ENCODE measurements at places on chromosomes 16 and 17.

GRCh38 chr17:45948498-45948880 lies 50.6 kb upstream of the STH start:
- no peak for DNase-seq

DNA sequence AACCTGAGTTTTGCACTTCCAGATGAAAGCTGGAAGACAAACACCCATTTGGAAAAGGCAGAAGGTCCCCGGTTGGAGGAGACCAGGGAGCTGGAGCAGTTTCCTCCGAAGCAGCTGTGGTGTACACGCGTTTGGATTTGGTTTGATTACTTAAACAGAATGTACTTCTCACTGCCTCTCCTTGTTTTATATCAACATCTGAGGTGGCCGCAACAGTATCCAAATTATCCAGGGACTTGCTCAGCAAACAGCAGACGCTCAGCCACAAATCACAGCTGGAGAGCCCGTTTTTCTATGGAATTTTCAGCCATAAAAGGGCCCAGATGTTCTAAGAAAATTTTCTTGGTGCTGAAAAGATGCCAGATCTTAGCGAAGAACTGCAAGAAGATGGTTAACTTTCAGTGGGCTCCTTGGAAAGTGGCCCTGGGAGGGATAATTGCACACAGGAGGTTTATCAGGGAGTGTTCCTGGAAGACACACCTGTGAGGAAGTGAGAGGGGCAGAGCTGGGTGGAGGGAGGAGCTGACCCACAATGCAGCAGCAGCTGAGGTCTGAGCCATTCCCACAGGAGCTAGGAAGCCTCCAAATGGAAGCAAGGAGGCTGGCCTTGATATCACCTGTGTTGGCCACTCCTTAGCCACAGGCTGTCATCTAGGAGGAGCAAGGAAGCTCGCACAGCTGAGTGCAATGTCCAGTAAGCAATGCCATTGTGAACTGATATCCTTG lies 28.9 kb upstream of the CDH5 start:
- DNase-seq = no peak

DNA sequence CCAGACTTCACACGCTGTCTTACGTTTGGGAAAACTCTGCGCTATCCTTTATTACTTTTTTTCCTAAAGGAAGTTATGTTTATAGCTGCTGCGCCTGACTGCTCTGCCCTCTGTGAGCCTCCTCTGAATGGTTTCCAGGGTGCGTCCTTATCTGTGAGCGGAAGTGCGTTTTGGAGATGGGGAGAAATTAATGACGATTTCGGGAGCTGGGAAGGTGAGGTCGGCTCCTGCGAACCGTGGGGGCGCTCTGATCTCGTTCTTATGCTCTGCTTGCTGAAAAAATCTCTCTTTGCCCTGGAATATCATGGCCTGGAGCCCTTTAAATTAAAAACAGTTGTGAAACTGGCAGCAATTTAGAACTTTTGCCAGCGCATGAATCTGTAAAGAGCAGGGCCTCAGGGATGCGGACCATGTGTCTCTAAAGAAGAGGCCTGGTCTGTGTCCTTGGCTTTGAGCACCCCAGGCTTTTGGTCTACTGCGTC lies 135.7 kb upstream of the ZFHX3 start:
- DNase-seq = no peak

DNA sequence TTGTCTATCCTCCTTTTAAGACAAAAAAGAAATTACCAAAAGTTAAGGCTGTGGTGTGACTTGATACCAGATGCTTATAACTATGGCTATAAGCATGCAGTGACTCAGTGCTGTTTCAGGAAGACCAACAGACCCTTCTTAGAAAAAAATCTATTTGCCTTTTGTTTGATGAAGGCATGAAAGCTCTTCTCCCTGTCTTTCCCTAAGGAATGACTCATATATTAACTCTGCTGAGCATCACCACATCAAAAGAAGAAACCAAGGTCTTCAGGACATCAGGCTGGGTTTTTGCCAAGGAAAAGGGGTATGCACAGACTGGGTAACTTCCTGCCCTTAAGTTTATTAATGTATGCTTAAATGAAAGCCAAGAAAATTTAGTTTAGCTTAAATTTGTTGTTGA lies 47.1 kb downstream of the VMP1 start:
- no peak for DNase-seq

GRCh38 chr16:25959221-25959620 lies 267.5 kb downstream of the HS3ST4 start:
- DNase-seq = no peak

- DNase-seq = no peak
These were observed 69.0 kb downstream of the CHD9 start for GRCh38 chr16:53123747-53124146.

GRCh38 chr16:48052731-48053417 lies 102.9 kb downstream of the ABCC12 start:
- no peak for DNase-seq

DNA sequence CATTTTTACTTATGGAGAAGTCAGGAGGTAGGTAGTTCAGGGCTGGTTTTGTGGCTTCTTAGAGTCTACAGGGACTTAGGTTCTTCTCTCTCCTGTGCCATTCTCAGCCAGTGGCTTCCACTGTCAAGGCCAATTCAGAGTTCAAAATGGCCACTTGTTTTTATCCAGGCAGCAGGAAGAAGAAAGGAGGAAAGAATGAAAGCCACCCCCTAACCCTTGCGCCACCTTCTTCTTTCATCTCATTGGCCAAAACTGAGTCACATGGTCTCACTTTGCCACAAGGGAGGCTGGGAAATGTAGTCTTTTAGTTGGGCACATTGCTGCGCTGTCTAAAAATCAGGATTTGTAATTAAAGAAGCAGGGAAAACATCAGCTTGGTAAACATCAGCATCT lies 60.8 kb upstream of the MED9 start:
- peak; percentile 41 for DNase-seq

DNA sequence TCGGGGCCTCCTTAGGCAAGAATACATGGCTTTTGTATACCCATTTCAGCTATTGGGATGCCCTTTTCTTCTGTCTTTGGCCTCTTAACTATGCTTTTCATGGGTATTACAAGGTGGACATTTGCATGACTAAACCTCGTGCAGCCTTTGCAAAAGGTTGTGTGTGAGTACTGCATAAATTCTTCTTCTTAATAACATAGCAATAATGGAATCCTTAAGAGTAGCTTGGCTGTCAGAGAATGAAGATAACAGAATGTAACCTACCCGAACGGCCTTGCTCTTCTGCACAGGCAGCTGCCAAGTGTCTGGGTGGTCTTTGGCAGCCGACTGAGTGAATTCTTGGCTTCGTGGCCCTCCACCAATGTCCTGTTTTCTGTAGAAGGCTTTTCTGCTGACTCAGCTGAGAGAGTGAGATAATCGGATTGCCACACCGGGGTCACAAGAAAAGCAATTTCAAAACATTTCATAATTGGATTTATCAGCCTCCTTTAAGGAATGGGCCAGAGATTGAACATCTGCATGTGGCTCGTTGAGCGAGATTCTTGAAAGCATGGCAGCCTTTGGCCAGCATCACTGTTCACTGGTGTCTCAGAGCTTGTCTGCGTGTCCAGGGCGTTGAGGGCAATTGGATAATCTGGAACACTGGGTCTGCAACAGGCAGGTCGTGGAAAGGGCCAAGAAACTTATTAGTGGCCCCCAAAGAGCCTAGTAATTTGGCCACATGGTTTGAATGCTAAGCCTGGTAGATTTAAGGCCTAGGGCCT lies 13.4 kb downstream of the IRF8 start:
- no peak for DNase-seq

- no peak for DNase-seq
These were observed at the start of gene EVPLL for GRCh38 chr17:18377437-18378204. TSS of gene EVPLL (plus strand) at chr17:18377778. CDS start at chr17:18380938, 3,160 bp downstream.

DNA sequence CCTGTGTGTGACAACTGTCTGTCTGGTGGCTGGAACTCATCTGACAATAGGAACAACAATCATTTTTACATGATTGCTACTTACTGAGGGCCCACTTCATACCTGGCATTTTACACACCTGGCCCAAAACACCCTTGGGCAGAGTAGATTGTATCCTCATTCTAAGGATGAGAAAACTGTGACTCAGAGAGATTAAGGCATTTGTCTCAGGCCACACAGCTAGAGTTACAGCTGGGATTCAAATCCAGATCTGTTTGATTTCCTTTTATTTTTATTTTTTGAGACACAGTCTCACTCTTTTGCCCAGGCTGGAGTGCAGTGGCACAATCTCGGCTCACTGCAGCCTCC lies 242.1 kb downstream of the XYLT1 start:
- no peak for DNase-seq

GRCh38 chr17:77356690-77357201 lies 216.0 kb downstream of the SEC14L1 start:
- DNase-seq = no peak

DNA sequence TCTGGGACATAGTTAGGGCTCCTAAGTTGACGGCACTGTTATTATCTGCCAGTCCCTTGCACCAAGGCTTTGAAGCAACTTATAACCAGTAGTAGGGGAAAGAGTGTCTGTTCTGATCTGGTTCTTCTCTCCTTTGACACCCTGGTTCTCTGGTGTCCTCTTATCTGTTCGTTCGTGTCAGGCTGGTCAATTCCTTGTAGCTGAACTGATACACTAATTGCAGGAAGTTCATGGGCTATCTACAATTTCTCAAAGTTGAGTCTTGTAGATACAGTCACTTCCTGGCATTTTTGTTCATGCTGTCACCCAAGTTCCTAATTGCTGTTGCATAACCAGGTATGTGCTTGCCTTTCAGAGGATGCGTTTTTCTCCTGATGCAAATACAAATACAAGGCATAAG lies 17.3 kb upstream of the MYO1D start:
- no peak for DNase-seq

- no peak for DNase-seq
These were observed 544.6 kb downstream of the CDH13 start for GRCh38 chr16:83171396-83171795.

- DNase-seq = no peak
These were observed 68.2 kb downstream of the SREBF1 start for GRCh38 chr17:17768424-17769088.

GRCh38 chr16:9909072-9909825 lies 273.0 kb downstream of the GRIN2A start:
- no peak for DNase-seq

GRCh38 chr16:62462971-62463370 lies 426.7 kb upstream of the CDH8 start:
- DNase-seq = no peak

DNA sequence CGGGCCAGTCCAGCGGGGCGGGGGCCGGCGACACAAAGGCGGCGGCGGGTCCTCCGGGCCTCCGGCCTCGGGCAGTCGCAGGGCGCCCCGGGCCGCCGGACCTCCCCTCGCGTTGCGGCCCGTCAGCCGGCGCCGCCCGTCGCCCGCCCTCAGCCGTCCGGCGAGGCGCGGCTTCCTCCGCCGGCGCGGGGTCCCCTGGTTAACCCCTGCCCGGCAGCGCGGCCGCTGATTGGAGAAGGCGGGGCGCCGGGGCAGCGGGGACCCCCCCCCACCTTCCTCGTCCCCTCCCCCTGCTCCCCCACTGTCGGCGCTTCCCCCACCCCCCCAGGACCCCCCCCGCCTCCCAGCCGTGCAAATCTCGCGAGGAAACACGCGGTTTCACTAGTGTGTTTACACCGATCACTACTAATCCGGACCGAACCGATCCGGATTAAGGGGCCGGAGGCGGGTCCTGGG lies at the start of gene TLK2:
TSS of gene TLK2 (plus strand) at position 402 of the 456 bp plus-strand sequence. CDS start 2,301 bp downstream, outside the sequence.
- DNase-seq = no peak
